ENCODE measurements at places on chromosomes 2 and 18.
A peak's percentile ranks its signal among the peaks of the same experiment; 100 is the strongest.

- no peak for DNase-seq
Observed at GRCh38 chr18:79560861-79561210, 118.8 kb upstream of the CTDP1 start.

- DNase-seq = no peak
Observed at GRCh38 chr2:156006721-156007618, 325.6 kb downstream of the NR4A2 start.

DNA sequence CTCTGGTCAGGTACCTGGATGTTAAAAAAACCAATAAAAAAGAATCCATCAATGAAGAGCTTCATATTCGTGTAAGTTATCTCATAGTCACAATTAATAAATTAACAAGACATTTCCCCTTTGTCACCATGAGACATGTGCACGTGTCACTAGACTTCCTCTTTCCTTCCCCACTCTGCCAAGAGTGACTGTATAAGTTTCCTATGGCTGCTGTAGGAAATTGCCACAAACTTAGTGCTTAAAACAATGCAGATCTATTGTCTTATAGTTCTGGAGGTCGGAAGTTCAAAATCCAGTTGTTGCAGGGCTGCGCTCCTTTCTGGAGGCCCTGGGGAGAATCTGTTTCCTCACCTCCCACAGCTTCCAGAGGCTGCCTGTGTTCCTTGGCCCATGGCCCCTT is 35.8 kb downstream of the SLC9A4 start:
- DNase-seq = no peak

DNA sequence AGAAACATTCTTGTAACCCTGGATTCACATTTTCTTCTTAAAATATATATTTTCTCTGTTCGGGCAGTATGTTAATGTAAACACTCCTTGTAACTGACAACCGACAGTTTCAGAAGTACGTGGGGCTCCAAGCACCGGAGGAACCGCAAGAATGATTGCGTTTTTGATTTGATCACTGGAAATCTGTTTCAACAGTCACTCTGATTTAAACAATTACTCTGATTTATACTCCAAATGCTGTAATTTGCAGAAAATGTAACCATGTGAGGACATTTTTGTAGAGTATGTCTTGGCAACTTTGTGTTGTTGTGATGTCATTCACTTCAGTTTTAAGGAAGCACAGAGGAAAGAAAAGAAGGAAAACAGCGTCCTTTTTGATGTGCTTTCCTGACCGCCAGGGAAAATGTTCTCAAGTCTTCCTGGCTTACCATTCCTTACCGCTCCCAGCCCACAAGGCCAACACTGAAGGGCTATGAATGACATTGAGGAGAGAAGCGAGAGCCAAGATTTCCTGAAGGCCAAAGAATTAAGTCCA is 77.7 kb downstream of the APOB start:
- DNase-seq = no peak

GRCh38 chr2:19299522-19299921 is 58.9 kb downstream of the OSR1 start:
- DNase-seq = no peak

DNA sequence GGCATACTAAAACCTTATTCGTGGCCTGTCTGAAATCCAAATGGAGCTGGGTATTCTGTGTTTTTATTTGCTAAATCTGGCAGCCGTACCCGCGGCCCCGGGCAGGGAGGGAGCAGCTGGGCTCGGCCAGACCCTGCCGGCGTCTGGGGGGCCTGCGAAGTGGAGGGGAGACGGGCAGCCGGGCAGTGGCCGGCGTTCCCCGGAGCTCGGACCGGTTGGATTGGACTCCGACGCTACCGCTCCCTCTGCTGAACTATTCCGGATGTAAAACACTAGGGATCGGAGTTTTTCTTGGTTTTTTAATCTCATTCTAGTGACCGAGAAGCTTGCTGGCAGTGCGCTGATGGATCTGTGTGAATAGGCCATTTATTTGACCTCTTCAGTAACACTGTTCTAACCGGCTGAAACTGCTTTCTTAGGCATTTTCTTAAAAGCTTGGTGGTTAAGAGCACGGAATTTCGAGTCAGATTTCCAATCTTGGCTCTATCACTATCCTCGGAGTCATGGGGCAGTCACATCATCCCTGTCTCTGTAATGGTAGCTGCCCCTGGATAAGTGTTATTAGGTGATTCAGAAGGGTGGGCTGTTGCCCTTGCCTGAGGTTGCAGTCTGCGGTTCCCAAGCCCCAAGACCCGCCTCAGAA is 694 bp downstream of the UNC50 start:
- DNase-seq = peak; percentile 32

DNA sequence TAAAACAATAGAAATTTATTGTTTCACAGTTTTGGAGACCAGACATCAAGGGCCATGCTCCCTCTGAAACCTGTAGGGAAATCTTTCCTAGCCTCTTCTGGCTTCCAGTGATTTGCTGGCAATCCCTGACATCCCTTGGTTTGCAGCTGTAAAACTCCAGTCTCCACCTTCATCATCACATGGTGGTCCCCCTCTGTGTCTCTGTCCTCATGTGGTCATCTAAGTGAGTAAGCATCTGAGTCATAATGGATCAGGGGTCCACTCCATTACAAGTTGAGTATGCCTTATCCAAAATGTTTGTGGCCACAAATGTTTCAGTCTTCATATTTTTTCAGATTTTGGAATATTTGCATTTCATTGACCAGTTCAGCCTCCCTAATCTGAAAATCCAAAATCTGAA is 5.6 kb upstream of the SGPP2 start:
- DNase-seq = no peak

- DNase-seq = no peak
Observed at GRCh38 chr18:76684265-76684664, 138.1 kb upstream of the ZNF236 start.

DNA sequence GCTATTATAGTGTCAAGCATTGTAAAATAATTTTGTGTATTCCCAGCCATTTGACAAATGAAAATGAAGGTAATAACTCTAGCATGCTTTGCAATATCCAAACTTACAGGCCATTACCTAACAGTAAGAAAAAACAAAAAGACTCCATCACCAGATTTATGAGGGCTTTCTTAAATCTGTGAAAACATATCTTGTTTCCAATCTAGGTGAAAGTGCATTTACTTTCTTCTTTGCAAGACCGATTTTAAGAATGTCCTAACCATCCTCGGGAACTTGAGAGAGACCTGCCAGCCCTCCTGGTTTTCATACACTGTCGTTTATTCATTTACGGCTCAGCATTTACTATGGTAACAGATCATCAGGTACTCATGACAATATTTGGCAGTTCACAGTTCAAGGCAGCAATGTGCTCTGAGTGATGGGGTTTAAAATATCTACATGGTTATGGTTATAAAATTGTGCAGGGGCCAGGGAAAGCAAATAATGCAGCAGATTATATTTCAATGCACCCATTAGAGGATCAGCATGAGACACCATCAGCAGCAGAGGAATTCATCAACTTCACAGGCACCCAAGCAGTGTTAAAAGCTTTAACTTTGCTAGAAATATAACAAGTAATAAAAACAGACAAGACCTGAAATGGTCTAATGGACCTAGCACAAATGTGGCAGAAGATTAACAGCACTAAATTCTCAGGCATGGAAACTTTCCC is 34.4 kb upstream of the PARD3B start:
- no peak for DNase-seq

- DNase-seq = no peak
Observed at GRCh38 chr2:86025229-86025820, 80.4 kb downstream of the POLR1A start.

DNA sequence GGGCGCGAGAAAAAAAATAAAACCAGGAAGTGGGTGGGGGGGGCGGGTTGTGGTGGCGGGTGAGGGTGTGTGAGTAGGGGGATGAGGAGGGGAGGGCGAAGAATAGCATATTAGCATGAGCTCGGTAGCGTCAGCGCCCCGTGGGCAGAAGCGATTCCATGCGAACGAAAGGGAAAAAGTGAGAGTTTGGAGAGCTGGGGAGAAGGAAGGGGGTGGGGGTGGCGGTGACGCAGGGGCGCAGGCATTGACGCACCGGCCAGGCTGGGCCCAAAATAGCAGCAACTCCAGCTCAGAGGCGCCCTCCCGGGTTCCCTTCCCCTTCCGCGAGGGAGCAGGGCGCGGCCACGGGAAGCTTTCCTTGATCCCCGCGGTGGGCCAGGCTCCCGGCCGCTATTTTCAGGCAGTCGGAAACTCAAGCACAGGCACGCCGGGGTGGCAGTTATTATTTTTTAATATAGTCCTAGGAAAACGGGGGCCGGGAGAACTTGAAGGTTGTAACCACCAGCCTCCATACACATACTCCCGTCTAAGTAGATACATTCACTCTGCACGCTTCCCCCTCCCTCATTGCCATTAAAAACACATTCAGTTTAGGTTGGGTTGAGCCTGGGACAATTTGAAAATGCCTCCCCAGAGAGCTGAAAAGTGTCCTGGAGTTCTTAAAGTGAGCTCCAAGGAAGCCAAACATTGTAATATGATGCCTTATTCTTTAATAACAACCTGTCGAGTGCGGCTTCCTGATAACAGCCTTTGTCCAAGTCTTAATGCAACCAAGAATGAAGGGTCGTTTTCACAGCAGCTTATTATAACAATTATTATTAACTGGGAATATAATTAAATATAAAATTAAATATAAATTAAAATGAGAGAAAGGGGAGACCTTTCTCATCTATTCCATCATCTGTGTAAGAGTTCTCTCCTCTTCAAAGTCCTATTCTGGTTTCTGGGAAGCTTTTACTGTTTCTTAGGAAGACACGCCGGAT is 2.3 kb upstream of the NR4A2 start:
- peak; percentile 75 for DNase-seq

- no peak for DNase-seq
Observed at GRCh38 chr2:136809998-136810397, 44.7 kb downstream of the THSD7B start.

DNA sequence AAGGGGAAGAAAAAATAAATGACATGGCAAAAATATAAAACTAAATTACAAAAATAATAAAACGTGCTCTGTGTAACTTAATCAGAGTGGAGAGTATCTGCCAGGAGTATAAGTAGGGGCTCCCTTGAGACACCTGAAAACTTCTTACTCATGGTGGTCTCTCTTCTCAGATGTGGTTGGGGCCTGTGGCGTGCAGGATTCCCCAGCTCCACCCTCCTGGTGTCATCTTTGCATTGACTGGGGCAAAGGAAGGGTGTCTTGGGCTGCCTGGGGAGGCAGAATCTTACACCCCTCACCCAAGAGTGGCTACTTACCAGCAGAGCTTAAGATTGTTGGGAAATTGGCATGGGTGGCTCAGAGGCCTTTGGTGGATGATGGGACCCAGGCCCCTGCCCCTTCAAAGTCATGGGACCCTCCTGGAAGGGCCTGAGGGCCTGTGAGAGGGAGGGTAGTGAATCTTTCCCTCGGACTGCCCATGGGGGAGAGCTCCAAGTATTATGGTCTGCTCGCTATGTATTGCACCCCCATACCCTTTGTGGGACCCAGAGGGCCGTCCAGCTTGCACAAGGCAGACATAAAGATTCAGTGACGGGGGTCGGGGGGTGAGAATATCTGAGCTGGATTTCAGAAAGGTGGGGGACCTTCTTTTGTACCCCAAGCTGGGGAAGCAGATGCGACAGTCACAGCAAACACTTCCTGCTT is 6.9 kb upstream of the TRAF3IP1 start:
- DNase-seq = no peak

- no peak for DNase-seq
Observed at GRCh38 chr2:239049421-239050251, 201.8 kb downstream of the TWIST2 start.

All from GM12865 (cell line).